Caco-2 (cell line): ENCODE measurements at places on chromosomes 3 and 15. TPM values are rescaled to one million over a fixed set of nuclear protein-coding genes. Genes with fewer than 3 reads are reported as not detected.

RFTN1 gene
- total RNA-seq = 8.3 and 10.2 TPM in 2 replicates

NOX5 gene
- 0.05 TPM in 1 of 2 replicates, not detected in the other for total RNA-seq

MNS1 gene
- 2.6 and 3.0 TPM in 2 replicates for total RNA-seq

BSN gene
- total RNA-seq = 0.77 and 0.93 TPM in 2 replicates

HTR3E gene
- not detected in 2 replicates for total RNA-seq

GALNT15 gene
- not detected in 2 replicates for total RNA-seq

P2RY1 gene
- total RNA-seq = 6.0 and 8.5 TPM in 2 replicates

ZNF860 gene
- total RNA-seq = 4.7 and 5.9 TPM in 2 replicates

NEK11 gene
- 3.9 and 4.4 TPM in 2 replicates for total RNA-seq

OXTR gene
- total RNA-seq = 3.9 and 4.6 TPM in 2 replicates

GP5 gene
- total RNA-seq = 0.12 and 0.25 TPM in 2 replicates

FILIP1L gene
- total RNA-seq = 15.5 and 22.7 TPM in 2 replicates

GPR156 gene
- total RNA-seq = 1.7 and 3.1 TPM in 2 replicates

SLC38A3 gene
- total RNA-seq = 11.4 and 16.8 TPM in 2 replicates

FBXW12 gene
- total RNA-seq = 1.7 and 2.3 TPM in 2 replicates

ITIH3 gene
- 0.23 and 0.27 TPM in 2 replicates for total RNA-seq

UNC45A gene
- 62.6 and 63.8 TPM in 2 replicates for total RNA-seq

EPHB3 gene
- 5.6 and 6.9 TPM in 2 replicates for total RNA-seq

GOLGA8G gene
- not detected in 2 replicates for total RNA-seq

TMEM40 gene
- 0.86 and 1.0 TPM in 2 replicates for total RNA-seq

PARL gene
- 91.3 and 97.0 TPM in 2 replicates for total RNA-seq

LIPH gene
- 5.8 and 6.1 TPM in 2 replicates for total RNA-seq

CRABP1 gene
- 113 and 116 TPM in 2 replicates for total RNA-seq

TERC gene
- 17.1 and 19.0 TPM in 2 replicates for total RNA-seq

PCLAF gene
- 93.7 and 96.9 TPM in 2 replicates for total RNA-seq

POLQ gene
- 15.4 and 17.2 TPM in 2 replicates for total RNA-seq

IL17RE gene
- 77.3 and 82.9 TPM in 2 replicates for total RNA-seq

C3orf49 gene
- not detected in 2 replicates for total RNA-seq

UROC1 gene
- total RNA-seq = not detected in 2 replicates

P3H2 gene
- total RNA-seq = 37.9 and 55.8 TPM in 2 replicates

FBXO40 gene
- not detected in 2 replicates for total RNA-seq

SI gene
- total RNA-seq = 1.7 and 2.6 TPM in 2 replicates

SRP14 gene
- total RNA-seq = 220 and 223 TPM in 2 replicates

CCDC39 gene
- not detected in 2 replicates for total RNA-seq

TMEM212 gene
- not detected in 2 replicates for total RNA-seq

KNG1 gene
- 6.7 and 9.5 TPM in 2 replicates for total RNA-seq

UBA3 gene
- total RNA-seq = 45.7 and 49.6 TPM in 2 replicates

IGSF10 gene
- total RNA-seq = 2.6 TPM in 2 replicates

VPS13C gene
- total RNA-seq = 42.4 and 44.0 TPM in 2 replicates

ROPN1 gene
- not detected in 2 replicates for total RNA-seq

PPM1L gene
- 2.0 and 2.4 TPM in 2 replicates for total RNA-seq

XCR1 gene
- total RNA-seq = not detected in 2 replicates

C3orf22 gene
- not detected in 2 replicates for total RNA-seq
